Heart left ventricle (tissue), 16 donors: ENCODE measurements at places on chromosomes 3 and 15. TPM values are rescaled to one million over a fixed set of nuclear protein-coding genes. Genes with fewer than 3 reads are reported as not detected.

GOLGA8O gene
- total RNA-seq: 0.95 TPM

DNA sequence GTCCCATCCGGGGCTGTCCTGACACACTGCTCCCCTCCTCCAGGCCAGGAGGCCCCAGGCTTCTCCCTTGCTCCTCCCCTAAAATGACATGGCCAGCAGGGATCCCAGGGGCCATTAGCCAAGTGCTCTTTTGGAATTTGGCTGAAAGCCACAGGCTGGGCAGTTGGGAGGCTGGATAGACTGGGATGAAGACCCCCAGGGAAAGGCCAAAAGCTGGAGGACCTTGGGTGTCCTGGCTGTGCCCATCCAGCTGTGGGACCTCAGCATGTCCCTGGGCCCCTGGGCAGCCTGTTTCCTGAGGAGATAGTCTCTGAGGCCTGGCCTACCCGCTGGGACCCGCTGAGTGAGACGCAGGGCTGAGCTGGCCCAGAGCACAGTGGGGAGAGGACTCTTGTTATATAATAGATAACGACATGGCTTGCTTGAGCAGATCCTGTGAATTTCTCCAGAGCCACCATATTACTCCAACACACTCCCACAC lies 5.7 kb upstream of the PDE8A start:
- DNase-seq: no peak

DNA sequence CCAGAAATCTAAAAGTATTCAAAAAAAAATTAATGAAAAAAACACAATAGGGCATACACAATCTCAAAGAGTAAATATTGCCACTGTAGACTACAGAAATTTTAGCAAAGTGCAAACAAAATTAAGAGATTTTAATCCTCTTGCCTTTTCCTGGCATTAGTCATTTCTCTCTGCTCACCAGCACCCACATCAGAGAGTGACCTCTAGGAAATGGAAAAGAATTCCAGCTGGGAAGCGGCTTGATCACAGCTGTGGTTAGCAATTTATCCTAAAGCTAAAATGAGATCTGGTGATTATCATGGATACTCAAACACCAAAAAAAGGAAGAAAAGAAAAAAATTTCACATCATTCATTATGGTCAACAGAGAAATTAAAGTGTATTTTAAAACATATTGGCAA lies 7.5 kb downstream of the CSNK1G1 start:
- no peak for DNase-seq

TTLL13 gene
- total RNA-seq: not detected

DNA sequence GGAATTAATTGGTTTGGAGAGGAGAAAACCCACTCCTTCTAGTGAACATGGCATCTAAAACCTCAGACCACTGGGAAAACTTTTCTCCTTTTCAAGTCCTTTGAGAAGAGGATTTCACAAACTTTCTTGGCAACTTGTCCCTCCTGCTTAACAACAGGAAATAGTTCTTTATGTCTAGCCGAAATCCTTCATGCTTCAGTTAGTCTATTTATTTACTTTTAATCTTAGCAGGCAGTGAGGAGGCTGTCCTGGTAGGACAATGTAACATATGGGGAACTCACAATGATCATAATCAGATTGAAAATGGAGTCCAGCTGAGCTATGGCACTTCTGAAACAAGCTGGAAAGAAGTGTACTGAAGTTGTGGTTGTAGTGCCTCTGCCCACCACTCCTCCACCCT lies 50.6 kb downstream of the KY start:
- DNase-seq: no peak

DNA sequence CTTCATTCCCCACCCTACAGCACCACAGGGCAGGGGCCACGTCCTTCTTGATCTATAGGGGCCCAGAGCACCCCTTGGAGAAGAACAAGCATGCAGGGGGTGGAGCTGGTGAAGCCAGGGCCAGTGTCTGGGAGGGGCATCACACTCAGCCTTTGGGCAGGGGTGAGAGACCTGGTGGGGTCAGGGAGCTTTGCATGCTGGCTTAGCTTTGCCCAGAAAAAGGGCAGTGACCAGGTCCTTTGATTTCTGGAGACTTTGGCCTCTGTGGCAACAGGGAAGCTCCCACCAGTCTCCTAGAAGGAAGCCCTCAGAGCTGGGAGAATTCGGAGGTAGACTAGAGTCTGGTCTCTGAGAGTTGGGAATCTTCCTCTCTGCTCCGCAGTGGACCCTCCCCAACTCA lies 990 bp downstream of the ITIH4 start:
- DNase-seq: no peak

GRCh38 chr3:109432833-109433232 lies 95.5 kb upstream of the DPPA4 start:
- no peak for DNase-seq

GRCh38 chr3:35789042-35789831 lies 149.9 kb downstream of the ARPP21 start:
- no peak for DNase-seq

DNA sequence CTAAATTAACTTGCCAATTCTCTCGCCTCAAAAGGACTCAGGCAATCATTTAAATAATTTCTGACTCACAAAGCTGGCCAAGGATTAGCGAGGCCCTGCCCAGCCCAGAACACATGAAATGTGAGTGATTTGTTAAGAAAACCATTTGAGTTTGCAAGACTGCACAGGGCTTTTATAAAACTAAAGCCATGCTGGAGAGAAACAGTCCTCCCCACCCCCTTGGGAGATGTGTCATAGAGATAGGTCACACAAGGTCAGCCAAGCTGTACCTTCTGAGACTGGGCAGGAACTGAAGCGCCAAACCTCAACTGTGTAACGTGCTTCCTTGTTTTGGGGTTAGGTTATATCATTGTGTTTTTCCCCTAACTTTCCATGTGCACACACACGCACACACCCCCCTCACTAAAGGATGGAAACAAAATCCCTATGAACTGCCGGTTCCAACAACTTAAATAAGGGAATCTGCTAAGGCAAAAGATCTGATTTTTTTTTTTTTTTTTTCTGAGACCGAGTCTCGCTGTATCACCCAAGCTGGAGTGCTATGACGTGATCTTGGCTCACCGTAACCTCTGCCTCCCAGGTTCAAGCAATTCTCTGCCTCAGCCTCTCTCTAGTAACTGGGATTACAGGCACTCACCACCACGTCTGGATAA lies 8.1 kb downstream of the SPATA12 start:
- peak; percentile 22 for DNase-seq

GRCh38 chr15:34213690-34214089 lies 3.8 kb upstream of the KATNBL1 start:
- DNase-seq: no peak

GRCh38 chr15:79316864-79317263 lies 6.0 kb downstream of the TMED3 start:
- DNase-seq: no peak

DNA sequence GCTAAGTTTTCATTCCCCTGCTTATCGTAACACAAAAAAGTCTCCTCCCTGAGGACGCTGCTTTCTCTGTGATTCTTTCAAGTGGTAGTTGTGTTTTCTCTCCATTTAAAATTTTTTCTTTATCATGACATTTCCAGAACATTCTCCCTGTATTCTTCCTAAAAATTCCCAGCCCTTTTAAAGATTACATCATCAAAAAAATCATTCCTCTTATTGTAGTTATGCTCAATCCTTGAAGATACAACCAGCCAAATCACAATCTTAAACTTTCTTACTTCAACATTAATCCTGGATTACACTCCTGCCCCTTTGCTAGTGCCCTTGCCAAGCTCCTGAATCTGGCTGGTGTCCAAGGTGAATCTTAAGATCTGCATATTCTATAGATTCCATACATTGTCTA lies 163.7 kb upstream of the CBLB start:
- DNase-seq: no peak

GRCh38 chr15:85886309-85886811 lies 91.6 kb upstream of the KLHL25 start:
- DNase-seq: no peak

GRCh38 chr3:149115114-149115513 lies 14.3 kb upstream of the HPS3 start:
- DNase-seq: no peak

MRPL46 gene
- total RNA-seq: 57.1 TPM

DNA sequence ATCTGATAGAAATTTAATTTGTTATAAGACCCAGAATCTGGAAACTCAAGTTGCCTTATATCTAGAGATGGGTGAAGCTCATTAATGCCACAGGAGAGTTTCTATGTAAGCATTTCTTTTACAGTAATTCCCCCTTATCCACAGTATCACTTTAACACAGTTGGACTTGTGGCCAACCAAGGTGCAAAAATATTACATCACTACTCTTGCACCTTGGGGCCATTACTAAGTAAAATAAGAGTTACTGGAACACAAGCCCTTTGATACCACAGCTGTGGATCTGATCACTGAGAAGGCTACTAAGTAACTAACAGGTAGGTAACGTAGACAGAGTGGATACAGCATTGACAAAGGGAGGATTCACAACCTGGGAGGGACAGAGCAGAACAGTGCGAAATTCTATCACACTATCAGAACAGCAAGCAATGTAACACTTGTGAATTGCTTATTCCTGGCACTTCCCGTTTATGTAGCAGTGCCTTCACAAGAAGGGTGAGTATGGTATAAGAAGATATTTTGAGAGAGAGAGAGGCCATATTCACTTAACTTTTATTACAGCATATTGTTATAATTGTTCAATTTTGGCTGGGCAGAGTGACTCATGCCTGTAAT lies 33.9 kb upstream of the TOPBP1 start:
- DNase-seq: no peak

GRCh38 chr3:4834403-4834866 lies 144.8 kb upstream of the BHLHE40 start:
- no peak for DNase-seq

DNA sequence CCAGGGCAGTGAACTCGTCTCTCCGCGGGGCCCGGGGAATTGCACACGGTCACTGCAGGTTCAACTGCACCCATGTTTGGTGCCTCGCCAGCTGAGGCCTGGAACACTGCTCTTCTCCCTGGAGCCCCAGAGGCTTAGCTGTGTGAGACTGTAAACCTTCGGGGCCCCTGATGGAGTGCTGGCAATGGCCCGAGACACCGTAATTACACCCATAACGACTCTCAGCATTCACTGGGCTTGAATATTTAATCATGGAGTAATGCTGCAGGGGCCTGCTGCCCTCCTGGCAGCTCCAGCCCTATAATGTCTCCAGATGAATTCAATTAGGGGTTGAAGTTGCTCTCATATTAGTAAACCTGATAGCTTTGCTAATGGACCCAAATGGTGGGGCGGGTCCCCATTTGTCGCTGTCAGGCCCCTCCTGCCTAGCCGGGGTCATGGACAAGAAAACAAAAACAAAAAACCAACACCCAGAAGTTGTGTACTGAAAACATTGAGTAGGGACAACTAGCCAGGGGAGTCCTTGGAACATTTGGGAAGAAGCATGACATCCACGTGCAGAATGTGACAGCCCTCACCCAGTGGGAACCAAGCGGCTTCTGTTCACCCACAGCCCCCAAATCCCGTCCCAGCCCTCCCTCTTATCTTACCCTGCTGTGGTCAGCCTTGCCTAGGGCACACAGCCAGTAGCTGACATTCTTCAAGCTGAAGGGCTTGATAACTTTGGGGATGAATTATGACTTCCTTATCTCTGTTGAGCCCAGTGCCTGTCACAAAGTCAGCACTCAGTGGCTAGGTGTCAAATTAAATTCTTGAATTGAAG lies 74.3 kb upstream of the SCN5A start:
- peak; percentile 68 for DNase-seq

- no peak for DNase-seq
Observed at GRCh38 chr3:31671976-31672375, 139.3 kb downstream of the STT3B start.

GRCh38 chr3:78888635-78889034 lies 879.2 kb downstream of the ROBO1 start:
- DNase-seq: no peak

- DNase-seq: no peak
Observed at GRCh38 chr15:25733856-25734679, 129.1 kb downstream of the ATP10A start.

GRCh38 chr3:24428481-24428880 lies 66.2 kb downstream of the THRB start:
- DNase-seq: no peak

DNA sequence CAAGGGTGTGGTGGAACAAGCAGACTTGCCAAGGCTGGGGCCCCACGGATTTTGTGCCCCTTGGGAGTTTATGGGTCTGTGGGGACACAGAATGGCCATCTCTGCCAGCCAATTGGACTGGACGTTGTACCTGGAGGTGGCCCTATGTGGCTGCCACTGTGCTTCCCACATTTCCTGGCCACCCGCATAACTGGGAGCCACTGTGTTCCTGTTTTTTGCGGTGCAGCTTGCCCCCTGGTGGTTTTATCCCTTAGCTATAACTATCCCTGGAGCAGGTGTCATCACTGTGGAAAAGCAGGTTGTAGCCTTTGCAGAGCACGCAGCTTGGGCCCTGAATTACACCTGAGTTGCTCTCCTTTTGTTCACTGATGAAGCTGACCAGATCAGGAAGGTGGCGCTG lies 306.3 kb downstream of the ZPLD1 start:
- DNase-seq: no peak

GRCh38 chr15:49495993-49496753 lies 73.1 kb downstream of the FGF7 start:
- no peak for DNase-seq

DNA sequence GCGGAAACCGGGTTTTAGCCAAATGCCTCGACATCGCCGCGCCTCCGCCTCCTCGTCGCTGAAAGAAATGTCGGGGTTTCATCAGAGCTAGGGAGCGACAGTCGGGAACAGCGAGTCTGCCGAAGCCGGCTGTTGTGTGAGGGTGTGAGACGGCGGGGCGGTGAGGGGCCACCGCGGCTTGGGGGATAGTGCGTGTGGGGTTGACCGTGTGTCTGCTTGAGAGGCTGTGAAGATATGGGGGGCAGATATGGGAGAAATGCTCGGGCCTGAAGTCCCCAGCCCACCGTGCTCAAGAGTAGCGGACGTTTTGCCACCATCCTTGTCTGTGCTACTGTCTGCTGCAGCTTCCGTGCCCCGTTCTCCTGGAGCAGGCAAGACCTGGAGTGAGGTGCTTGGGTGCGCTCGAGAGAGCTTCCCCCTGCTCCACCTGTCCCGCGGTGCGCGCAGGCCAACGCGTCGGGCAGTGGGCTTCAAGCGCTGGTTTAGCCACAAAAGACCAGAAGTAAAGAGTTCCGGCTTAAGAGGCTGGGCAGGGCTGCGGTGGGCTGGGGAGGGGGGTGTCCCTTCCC lies 716 bp upstream of the ISLR2 start:
- DNase-seq: no peak

DNA sequence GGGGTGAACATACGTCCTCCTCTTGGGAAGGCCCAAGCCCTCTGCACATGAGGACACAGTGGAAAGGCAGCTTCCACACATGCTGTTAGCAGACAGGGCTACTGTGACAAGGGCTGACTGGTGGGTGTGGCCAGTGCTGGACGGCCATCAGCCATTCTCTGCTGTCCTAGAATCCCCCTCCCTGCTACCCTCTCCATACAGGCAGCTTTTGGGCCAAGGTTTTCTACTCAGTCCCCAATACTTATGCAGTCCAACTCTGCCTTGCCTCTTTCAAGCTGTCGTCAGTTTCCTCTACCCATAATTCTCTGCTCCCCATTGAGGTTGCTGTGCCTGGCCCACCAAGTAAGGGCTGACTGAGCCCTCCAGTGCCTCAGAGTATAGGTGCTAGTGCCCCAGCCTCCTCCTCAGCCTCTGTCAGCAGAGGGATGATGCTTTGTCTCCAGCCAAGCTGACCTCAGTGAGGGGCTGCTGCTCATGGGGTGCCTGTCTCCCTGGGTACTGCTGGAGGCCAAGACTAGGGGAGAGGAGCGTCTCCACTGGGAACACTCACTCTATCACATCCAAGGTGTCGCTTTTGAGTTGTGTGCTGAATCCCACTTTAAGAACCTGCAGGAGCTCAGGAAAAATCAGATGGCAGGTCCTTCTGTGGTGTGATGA lies 2.8 kb downstream of the LOXL1 start:
- no peak for DNase-seq
